EH (cell line): ENCODE measurements at places on chromosomes 3 and 15.

DNA sequence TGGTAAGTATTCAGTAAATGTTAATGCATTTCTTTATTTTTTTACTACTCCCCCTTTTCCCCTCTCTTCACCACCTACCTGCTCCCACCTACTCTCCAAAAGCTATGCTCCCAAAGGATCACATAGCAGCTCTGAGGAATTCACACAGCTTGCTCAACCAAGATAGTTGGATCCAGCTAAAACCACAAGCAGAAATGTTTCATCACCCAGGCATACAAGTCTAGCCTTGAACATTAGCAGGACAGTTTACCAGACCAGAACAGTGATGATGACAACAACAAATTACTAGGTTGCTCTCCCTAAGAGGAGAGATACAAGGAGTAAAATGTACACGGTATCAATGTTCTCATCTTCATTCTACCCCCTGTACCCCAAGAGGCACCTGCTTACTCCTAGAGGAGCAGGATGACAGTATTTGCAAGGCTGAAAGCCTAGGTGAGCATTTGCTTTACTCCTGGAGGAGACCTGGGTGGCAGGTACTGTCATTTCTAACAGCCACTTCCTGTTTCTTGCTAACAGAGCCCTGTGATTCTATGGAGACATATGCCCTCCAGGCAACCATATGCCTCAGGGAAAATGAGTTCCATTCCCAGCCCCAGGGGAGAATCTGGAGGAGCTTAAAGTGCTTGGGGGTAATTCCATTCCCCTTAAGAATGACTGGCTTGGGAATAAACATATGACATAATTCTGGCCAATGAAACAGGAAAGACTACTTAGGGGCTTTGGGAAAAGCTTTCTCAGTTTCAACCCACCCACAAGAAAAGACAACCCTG, 237.5 kb downstream of the NTRK3 start:
- DNase-seq = peak; percentile 7

DNA sequence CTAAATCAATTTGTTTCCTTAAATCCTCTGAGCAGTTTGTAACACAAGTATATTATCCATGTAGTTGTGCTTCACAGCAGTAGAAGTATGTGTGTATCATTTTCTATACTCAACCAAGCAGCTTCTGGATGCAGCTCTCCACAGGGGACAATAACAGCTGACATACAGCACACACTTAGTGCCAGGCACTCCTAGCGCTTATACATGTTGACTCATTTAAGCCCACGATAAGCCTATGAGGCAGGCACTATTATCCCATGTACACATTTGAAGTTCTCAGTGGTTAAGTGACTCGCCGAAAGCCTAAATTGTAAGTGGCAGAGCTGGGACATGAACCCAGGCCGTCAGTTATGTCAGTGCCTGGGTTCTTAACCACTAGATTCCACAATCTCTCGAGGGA, 20.3 kb upstream of the LPP start:
- DNase-seq = no peak

DNA sequence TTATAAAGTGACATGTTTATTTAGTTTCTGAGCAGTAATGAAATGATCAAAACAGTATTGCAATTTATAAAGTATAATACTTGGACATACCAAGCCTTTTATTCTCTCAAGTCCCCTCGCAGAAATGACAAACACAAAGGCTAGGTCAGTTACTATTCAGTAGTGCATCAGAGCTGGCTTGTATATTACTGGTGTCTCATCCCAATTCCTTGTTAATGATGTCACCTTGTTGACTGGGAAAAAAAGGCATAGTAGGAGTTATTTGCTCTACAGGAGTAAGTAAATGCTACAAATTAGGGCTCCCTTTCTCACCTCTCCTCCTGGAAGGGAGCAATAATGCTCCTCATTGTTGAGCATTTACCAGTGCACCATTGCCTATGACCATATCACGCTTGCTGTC, 317.6 kb downstream of the CHL1 start:
- no peak for DNase-seq

DNA sequence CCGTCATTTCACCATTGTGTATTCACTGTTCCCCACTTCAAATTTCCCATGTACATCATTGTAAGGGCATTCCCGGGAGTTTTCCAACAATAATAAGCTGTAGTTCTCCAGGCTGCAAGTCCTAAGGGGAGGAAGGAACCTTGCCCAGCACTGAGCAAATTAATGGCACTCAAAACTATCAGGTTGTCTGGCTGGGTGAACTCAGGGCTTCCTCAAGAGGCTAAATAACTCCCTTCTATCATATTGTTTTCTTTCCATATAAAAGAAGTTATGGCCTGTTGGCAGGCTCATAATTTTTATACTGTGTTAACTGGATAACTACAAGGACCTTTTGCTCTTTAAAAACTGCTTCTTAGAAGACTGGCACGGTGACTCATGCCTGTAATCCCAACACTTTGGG, 71.4 kb downstream of the SEMA6D start:
- DNase-seq = no peak

- peak; percentile 94 for DNase-seq
Observed at GRCh38 chr3:58051196-58051595, 43.0 kb downstream of the FLNB start.

- no peak for DNase-seq
Observed at GRCh38 chr3:150249779-150250470, 158.2 kb upstream of the TSC22D2 start.

GRCh38 chr15:71114887-71115566, at the start of gene THSD4:
THSD4 (plus strand) TSS chr15:71115471.
- peak; percentile 81 for DNase-seq

GRCh38 chr3:108406661-108407206, 103.7 kb downstream of the MYH15 start:
- peak; percentile 71 for DNase-seq

GRCh38 chr15:85737061-85737460, 57.7 kb downstream of the KLHL25 start:
- DNase-seq = no peak

GRCh38 chr3:178140531-178141304, 395.5 kb upstream of the KCNMB2 start:
- peak; percentile 41 for DNase-seq
